ENCODE measurements at places on chromosomes 6 and 20.

DNA sequence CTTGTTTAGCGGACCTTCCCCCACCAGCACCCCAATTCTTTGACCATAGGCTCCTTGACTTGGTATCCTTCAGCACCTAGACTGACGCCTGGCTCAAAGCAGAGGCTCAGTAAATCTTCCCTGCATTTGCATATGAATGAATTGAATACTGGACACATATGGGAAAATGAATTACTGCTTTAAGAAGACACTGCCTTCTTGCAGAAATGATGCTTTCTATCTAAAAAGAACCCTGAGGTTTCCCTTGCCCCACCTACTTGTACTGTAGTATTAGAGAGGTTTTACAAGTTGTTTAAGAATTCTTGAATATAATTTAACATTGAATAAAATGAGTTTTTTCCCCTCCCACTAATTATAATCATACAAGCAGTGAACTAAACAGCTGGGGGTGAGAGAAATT, 190.7 kb downstream of the SAMD5 start:
- no peak for DNase-seq

DNA sequence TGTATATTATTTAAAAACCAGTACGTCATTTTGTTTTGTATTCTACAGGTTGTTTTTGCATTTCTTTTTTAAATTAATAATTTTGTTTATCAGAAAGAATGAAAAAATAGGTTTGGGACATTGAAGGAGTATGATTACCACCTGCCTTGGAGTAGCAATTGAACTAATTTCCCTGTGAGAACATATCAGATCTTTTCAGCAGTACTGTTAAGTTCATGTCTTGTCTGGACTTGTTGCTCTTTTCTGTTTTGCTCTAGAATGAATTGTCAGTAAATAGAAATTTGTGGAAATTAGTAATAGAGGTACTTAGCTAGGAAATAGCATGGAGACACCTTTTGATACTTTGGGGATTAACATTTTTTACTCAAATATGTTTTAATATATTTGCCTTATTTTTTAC, 24.3 kb downstream of the HSF2 start:
- DNase-seq, result no peak

DNA sequence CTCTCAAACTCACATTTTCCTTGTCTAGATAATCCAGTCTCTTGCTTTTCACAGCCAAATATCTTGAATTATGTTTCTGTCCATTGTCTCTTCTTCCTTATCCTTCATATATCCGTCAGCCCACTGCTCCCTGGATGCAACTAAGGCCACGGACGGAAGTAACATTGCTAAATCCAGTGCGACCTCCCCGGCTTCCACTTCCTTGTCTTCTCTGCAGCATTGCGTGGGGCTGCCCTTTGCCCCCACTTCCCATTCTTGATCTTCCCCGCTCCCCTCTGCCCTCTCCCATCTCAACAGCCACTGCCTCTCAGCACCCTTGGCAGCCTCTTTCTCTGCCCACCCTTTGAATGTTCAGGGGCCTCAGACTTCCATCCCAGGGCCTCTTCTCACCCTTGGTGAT, 190.4 kb upstream of the UST start:
- no peak for DNase-seq

GRCh38 chr6:53014063-53014462, 19.0 kb upstream of the GSTA4 start:
- no peak for DNase-seq

DNA sequence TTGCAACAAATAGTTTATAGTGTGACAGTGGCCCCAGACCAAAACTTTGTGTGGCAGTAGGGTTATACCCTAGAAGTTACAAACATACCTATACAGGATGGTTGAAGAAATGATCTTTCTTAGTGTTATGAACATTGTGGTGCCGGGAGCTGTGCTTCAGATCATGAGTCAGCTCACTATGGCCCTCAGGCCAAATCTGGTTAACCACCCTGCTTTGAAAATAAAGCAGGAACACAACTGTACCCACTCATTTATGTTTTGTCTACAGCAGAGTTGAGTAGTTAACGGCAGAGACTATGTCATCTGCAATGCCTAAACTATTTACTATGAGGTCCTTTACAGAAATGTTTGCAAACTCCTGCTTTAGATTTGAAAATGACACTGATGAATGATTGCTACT, 24.3 kb downstream of the AKAP7 start:
- no peak for DNase-seq

- DNase-seq, result no peak
These were observed 14.2 kb downstream of the SLX4IP start for GRCh38 chr20:10449270-10449669.

DNA sequence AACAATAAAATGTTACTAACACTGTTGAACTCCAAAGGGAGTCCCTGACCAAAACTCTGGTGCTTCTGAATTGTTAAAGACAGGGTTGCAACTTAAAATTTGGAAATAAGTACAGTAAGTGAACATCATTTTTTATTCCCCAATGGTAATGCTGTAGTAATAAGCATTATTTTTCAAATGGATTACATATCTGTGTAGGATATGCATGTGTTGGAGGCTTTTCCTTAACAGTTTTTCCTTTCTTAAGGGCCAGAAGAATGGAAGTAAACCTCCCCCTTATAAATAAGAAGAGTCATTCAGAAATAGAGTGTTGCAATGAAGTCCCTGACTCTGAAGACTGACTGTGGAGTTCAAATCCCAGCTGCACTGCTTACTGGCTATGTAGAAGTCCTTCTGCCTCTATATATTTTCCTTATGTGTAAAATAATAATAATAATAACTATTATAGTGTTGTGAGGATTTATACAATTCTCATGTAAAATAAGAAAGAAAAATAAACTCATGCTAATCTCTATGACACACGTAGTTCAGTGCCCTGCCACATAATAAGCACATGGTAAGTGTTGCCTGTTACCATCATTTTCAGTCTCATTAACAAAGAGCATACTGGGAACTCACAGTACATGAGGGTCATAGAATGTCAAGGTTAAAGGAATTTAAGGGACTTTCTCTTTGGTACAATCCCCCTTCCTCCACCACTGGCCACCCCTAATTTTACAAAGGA, 129.8 kb upstream of the SMLR1 start:
- no peak for DNase-seq

- DNase-seq, result no peak
These were observed 65.6 kb downstream of the PLG start for GRCh38 chr6:160767647-160768019.

- no peak for DNase-seq
These were observed 3.7 kb upstream of the SH3BGRL2 start for GRCh38 chr6:79627422-79627821.

GRCh38 chr20:4774207-4774606, 52.5 kb downstream of the PRND start:
- no peak for DNase-seq

GRCh38 chr20:348972-349841, 2.3 kb downstream of the NRSN2 start:
- no peak for DNase-seq

- no peak for DNase-seq
These were observed 62.3 kb downstream of the MAP7 start for GRCh38 chr6:136487759-136488425.

DNA sequence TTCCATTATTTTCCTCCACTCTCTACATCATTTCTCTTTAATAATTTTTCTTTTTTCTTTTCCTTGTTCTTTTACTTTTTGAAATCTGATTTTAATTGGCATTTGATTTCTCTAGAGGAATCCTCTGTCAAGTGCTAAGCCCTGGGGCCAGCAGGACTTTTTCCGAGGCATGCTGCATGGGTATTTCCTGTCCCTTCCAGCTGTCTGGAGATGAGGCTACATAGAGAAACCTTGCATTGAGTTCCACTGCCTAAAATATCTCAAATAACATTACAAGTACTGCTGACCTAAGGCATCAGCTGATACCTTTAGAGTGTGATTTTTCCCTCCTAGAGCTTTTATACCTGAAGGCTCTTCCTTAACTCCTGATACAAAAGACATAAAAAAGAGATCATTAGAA, 6.2 kb downstream of the RNF217 start:
- DNase-seq, result no peak

- DNase-seq, result no peak
These were observed 52.7 kb downstream of the CDH26 start for GRCh38 chr20:60010689-60011458.

GRCh38 chr6:147166360-147166944, 37.8 kb upstream of the STXBP5 start:
- no peak for DNase-seq

DNA sequence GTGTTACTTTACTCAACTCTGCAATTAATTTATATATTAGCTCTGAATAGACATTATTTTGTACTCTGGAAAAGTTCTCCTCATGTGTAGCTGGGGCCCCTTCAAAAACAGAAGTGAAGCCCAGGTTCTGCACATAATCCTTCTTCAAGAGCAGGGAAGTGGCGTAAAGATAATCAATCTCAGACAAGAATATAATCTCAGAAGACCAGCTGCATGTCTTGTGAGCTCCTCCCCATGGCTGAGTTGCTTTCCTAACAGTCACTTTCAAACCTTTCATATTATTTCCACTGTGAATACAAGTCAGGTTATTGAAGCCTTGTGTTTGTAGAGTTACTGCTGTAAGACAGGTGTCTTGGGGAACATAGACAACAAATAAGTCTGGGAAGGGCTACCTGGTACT, 691.9 kb downstream of the RFPL4B start:
- no peak for DNase-seq

- no peak for DNase-seq
These were observed 34.8 kb upstream of the UST start for GRCh38 chr6:148711833-148712654.

GRCh38 chr6:41555326-41556300, 9.4 kb downstream of the FOXP4 start:
- no peak for DNase-seq

DNA sequence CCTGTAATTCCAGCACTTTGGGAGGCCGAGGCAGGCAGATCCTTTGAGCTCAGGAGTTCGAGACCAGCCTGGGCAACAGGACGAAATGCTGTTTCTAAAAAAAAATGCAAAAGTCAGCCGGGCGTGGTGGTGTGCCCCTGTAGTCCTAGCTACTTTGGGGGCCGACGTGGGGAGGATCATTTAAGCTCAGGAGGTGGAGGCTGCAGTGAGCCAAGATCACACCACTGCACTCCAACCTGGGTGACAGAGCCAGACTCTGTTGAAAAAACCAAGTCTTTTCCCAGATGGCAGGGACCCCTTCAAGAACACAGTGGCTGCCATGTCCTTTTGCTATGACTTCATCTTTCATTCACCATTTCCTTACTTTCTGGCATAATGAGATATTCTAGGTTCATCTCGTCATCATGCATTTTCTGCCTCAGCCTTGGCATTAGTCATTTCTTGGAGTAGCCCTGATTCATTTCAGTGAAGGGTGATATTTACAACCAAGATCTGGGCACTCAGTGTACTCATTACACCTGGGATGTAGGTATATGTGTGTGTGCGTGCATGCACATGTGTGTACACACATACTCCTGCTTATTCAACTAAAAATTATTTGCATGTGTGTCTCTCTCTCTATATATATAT, 61.4 kb upstream of the TOX2 start:
- DNase-seq, result peak; percentile 35

GRCh38 chr20:22070610-22071058, 365.2 kb downstream of the PAX1 start:
- DNase-seq, result peak; percentile 8

DNA sequence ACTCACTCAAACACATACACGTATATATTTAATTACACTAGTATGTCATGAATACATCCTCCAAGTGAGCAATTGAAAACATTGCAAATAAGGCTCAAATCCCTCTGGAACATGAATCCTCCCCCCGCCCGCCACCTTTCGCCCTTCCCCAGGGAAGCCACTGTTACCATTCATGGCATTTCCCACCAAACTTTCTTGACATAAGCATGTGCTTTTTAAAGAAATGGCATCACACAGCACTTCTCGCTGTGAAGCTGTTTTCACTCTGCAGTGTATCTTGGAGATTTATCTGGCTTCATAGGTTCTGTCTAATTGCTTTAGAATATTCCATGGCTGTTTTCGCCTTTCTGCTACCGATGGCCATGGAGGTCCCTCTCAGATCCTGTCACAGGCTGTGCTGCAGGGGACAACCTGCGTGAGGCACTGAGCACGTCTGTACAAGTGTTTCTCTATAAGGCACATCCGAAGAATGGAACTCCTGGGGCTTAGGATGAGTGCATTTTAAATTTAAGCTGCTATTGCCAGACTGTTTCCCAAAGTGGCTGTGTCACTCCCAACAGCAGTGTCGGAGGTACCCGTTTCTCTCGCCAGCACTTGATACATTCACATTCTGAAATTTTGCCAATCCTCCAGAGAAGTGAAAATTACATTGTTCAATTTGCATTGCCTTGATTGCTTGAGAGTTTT, 22.2 kb upstream of the PHACTR3 start:
- DNase-seq, result no peak

DNA sequence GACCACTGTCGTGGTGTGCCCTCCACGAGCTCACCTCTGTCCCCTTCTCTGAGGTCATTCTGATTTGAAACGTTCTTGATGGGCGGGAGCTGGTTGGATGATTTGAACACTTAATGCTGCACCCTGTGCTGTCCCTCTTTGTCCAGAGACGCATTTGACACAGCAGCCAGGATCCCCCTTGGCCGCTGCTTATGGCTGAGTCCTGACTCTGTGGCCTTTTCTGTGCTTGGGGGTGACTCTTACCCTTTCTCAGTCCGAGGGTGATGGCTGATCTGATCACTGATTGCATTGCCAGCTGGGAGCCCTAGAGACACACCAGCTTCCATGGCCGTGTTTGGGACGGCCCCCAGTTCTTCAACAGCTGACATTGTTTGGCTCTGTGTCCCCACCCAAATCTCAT, 43.5 kb upstream of the FRMD1 start:
- no peak for DNase-seq

DNA sequence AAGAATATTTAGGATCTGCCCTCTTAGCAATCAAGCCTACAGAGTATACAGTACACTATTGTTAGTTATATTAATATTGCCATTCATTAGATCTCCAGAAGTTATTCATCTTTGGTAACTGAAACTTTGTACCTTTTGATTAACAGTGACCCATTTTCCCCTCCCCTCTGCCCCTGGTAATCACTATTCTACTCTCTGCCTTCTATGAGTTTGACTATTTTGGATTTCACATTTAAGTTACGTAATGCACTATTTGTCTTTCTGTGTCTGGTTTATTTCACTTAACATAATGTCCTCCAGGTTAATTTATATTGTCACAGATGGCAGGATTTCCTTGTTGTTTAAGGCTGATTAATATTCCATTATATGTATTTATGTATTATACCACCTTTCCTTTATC, 86.0 kb upstream of the TINAG start:
- DNase-seq, result no peak

GRCh38 chr6:154513601-154514320, 3.3 kb upstream of the CNKSR3 start:
- no peak for DNase-seq

GRCh38 chr6:40268614-40269013, 318.6 kb downstream of the LRFN2 start:
- no peak for DNase-seq

- no peak for DNase-seq
These were observed 166.6 kb downstream of the PLCB4 start for GRCh38 chr20:9235518-9235917.

DNA sequence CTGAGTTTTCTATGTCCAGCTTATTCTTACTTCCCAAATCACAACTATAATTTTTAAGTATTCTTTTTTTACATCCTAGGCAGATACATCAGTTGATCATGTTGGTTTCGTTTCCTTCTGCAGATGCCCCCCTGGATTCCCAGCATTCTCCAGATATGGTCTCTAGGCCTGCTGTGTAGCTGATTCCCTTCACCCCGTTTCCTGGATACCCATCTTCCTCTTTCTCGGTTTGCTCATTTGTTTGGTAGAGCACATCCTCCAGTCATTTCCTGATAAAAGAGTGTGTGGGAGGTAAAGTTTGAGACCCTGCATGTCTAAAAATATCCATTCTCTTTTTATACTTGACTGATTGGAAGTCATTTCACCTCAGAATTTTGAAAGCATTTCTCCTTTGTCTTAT, 66.4 kb downstream of the ANKS1A start:
- DNase-seq, result no peak
